ENCODE measurements at places on chromosomes 6 and 20.

- peak; percentile 92 for DNase-seq
These were observed at the start of gene STMND1 for GRCh38 chr6:17101422-17102257. TSS of gene STMND1 (plus strand) at chr6:17102050. CDS start at chr6:17102258, 208 bp downstream.

GRCh38 chr6:50995036-50995435, 176.4 kb downstream of the TFAP2B start:
- DNase-seq, result peak; percentile 37

GRCh38 chr6:156167016-156167624, 610.1 kb upstream of the ARID1B start:
- DNase-seq, result no peak

DNA sequence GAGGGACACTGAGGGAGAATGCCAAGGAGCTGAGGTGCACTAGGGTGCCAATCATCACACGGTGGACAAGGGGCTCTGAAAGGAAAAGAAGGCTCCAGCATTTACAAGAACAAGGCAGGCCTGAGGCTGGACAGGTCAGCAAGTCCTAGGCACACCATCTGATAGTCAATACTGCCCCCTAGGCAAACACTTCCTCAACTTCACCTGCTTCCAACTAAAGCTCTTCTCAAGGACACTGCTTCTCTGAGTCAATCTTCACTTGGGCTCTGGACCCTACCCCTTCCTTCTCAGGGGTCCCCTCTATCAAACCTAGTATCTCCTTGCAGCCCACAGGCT, 37.7 kb upstream of the SLC4A11 start:
- DNase-seq, result peak; percentile 69

- DNase-seq, result peak; percentile 34
These were observed 8.1 kb downstream of the SCRT2 start for GRCh38 chr20:667351-668034.

DNA sequence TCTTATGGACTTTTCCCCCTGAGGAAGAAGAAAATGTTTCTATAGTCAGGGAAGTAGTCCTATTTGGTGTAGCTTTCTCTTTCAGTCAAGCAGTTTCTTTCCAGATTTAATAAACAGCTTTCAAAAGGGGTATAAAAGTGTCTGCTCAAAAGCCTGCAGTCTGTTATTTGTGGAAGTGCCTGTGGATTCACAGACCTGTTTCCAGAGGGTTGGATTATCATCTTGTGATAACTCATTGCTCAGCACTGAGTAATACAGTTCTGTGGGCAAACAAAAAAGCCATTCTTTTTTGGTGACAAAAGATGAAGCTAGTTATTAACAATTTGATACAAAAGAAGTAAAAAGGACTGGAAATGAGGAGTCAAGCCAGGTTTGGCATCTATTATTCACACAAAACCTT, 358.2 kb upstream of the ID4 start:
- DNase-seq, result peak; percentile 46

DNA sequence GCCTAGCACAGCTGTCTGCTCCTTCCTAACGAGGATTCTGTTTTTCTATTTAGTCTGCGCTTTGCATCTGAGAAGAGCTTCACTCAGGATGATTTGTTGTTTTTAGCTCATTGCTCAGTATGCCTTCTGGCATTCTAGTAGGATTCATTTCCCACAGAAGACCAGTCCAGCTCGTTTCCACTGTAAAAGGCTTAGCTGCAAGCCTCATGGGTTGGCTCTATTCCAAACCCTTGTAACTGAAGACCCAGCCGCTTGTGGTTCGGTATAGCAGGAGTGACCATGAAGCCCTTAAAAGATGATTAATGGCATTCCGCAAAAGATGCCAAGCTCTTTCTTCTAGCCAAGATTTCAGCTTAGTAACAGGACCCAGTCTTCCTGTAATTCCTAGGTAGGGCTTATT, 7.2 kb downstream of the ADGRF1 start:
- DNase-seq, result peak; percentile 99

DNA sequence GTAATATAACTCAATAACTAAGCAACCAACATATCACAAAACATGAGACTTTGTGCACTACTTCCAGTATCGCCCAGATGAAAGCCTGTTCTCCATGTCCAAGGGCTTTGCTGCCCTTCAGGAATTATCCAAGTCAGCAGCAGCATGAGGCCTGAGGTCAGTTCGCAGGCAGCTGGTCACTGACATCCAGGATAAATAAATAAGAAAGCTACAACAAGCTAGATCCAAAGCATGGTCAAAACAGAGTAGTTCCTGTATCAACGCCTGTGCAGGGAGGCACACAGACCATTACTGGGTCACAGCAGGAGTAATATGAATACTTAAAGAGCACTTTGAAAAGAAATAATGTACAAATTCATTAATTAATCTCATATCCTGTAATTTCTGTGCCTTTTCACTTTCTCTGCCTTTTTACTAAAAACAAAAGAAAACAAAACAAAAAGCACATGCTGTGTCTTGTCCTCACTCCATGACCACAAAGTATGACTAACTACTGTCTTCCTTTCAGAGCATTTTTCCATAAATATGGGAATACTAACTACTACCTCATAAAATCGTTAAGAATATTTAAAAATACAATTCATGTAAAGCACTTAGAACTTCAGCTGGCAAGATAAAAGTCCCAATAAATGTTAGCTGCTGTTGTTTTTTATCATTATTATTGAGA, 374.9 kb upstream of the IRAK1BP1 start:
- DNase-seq, result no peak

DNA sequence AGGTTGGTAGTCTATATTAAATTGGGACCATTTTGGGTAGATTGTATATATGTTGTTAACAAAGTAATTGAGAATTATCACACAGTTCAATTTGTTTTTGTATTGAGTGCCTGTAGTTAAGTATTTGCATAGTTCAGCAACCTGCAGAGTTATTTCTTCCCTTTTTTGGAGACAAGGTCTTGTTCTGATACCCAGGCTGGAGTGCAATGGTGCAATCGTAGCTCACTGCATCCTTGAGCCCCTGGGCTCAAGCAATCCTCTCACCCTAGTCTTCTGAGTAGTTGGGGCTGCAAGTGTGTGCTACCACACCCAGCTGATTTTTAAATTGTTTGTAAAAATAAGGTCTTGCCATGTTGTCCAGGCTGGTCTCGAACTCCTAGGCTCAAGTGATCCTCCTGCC, 250.5 kb downstream of the UTRN start:
- DNase-seq, result no peak

DNA sequence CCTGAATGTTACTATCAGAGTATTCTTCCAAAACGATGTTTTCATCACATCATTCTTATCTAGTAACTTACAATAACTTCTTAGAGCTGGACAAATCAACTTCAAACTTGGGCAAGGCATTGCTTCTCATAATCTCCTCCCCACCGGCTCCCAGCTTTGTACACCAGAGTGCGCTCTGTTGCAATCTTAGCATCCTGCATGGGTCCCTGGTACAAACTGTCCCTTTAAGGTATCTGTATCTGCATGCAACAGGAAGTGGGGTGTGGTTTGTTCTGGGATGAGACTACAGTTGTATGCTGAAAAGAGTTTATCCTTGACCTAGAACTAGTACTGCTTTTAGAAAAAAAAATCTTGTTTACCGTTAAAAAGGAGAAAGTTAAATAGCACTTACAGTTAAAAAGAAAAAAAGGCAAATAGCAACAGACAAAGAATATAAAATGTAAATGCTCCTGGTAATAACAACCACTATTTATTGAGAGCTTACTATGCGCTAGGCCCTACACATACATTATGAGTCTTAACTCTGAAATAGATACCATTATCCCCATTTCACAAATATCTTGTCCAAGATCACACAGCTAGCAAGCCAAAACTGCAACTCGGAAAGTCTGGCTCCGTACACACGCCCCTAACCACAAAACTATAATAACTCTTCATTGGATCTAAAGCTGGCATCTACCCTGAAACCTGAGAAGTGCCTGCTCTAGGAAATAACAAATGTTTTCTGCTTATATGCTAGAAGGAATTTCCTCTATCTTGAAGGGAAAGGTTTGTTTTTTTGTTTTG, 9.8 kb upstream of the HECA start:
- DNase-seq, result peak; percentile 89
